Progenitor cell of endocrine pancreas (in vitro differentiated cells): ENCODE measurements at places on chromosomes 4 and X. TPM values are rescaled to one million over a fixed set of nuclear protein-coding genes. Genes with fewer than 3 reads are reported as not detected.

DNA sequence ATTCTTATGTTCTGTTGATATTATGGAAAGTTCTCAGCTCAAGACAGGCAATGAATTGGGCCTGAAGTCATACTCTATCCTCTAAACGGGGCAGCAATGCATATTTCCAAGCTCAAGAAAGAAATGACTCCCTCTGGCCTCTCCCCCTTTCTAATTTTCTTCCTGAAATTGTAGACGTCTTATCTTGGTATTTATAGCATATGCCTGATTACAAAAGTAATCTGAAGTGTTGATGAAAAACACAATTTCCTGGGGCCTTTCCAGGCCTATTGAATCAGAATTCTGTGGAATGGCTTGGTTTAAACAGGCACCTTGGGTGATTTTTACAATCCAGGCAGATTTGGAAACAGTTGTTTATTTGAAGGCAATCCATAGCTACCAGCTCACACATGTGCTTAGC, 21.4 kb upstream of the PGRMC2 start:
- no peak overlapping the region for H3K27ac ChIP-seq
- DNase-seq: no peak
- H3K27me3 ChIP-seq: no peaks in the 10 kb centered on the region
- H3K4me3 ChIP-seq: no peak overlapping the region
- H3K4me1 ChIP-seq: peaks cover 22% of the 10 kb centered on the region

DNA sequence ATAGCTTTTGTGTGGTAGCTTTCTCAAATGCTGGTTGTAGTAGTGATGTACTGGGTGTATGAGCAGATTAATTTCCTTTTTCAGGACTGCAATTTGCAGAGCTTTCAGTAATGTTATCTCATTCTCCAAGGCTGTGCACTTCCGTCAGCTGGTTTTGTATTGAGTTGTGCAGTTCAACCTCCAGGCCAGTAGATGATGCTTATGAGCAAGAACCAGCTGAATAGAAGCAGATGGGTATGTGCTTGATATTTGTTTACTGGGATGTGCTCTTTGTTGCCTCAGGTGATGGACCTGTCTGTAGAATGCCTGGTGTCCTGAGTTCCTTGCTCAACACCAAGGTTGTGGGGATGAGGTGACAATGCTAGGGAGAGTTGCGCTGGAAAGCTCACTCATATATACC, 462.8 kb downstream of the PCDH18 start:
- H3K27me3 ChIP-seq: no peaks in the 10 kb centered on the region
- peaks cover 3% of the 10 kb centered on the region for H3K4me1 ChIP-seq
- no peak overlapping the region for H3K27ac ChIP-seq
- H3K4me3 ChIP-seq: no peak overlapping the region

The CTAG1A gene
- total RNA-seq: not detected in 2 replicates

DNA sequence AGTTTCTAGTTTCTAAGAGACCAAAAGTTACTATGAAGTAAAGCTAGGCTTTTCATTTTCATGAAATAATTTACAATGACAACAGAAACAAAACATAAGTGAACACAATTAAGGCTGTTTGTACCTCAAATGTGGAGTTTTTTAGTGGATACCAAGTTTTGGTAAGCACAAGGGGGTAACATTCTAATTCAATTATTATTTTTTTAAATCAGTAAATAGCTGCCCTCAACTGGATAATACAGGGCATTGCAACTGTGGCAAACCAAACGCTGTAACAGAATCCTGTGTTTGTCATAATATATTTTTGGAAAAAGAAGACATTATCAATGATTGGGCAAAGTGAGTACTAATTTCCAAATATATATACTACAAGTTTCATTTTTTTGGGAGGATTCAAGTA, 150.3 kb downstream of the FBXW7 start:
- no peak overlapping the region for H3K27ac ChIP-seq
- no peaks in the 10 kb centered on the region for H3K36me3 ChIP-seq
- no peak for DNase-seq
- H3K4me3 ChIP-seq: no peak overlapping the region
- H3K4me1 ChIP-seq: peaks cover 2% of the 10 kb centered on the region
- no peaks in the 10 kb centered on the region for H3K27me3 ChIP-seq

The KANTR gene
- total RNA-seq: 16.0 and 18.0 TPM in 2 replicates

The SLC7A11 gene
- 8.2 and 12.3 TPM in 2 replicates for total RNA-seq

- H3K4me3 ChIP-seq: no peak overlapping the region
- no peaks in the 10 kb centered on the region for H3K4me1 ChIP-seq
- H3K27me3 ChIP-seq: peaks cover 3% of the 10 kb centered on the region
- H3K27ac ChIP-seq: no peak overlapping the region
These were observed 9.4 kb upstream of the AP1S2 start for GRCh38 chrX:15864023-15864422.
